Posterior cingulate gyrus (tissue), 11 donors: ENCODE measurements at places on chromosomes 4 and X.

- peak; percentile 27 for DNase-seq
Measured at GRCh38 chr4:158253350-158253980, 43.2 kb downstream of the TMEM144 start.

DNA sequence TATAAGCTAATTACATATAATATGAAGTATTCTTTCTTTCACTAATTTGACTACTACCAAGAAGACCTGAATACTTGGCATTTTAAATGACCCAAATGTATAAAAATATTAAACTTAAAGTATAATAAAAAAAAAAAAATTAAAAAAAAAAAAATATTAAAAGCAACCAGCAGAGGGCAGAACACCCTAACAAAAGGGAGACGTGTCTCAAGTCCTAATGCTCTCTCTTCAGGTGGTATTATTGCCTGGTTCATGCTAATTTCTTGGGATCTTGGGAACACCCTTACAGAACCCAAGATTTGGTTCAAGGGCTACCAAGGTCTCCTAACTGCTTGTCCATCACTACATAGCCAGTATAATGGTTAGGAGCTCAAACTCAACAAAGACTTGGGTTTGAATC, 754.8 kb downstream of the RAB28 start:
- no peak for DNase-seq

GRCh38 chrX:86805241-86805640, 657.0 kb downstream of the DACH2 start:
- DNase-seq = no peak

GRCh38 chrX:71627588-71628404, 9.5 kb upstream of the CXCR3 start:
- DNase-seq = no peak

- no peak for DNase-seq
Measured at GRCh38 chr4:91127192-91127591, 1000.0 kb downstream of the CCSER1 start.

DNA sequence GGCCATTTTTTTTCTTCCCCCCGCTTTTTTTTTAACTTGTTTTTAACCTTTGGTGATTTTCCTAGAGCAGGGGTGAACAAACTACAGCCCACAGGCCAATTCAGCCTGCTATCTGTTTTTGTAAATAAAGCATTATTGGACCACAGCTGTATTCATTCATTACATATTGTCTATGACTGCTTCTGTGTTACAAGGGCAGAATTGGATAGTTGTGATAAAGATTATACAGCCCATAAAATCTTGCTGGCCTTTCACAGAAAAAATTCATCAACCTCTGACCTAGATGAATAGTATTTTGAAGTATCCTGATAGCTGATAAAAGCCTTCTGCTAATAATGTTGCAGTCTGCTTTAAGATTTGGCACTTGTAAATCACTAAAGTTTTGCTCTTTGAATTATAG, 63.4 kb downstream of the SMAD1 start:
- no peak for DNase-seq

DNA sequence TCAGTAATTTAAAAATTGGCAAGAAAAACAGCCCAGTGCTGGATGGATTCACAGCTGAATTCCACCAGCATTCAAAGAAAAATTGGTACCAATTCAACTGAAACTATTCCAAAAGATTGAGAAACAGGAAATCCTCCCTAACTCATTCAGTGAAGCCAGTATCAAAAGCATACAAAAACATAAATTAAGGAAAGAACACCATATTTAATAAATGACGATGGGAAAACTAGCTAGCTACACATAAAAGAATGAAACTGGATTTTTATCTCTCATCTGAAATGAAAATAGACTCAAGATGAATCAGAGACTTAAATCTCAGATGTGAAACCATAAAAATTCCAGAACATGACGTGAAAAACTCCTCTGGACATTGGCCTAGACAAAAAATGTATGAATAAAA, 516.8 kb upstream of the SPANXN1 start:
- no peak for DNase-seq

- DNase-seq = no peak
Measured at GRCh38 chr4:14364953-14365536, 637.2 kb upstream of the CPEB2 start.

DNA sequence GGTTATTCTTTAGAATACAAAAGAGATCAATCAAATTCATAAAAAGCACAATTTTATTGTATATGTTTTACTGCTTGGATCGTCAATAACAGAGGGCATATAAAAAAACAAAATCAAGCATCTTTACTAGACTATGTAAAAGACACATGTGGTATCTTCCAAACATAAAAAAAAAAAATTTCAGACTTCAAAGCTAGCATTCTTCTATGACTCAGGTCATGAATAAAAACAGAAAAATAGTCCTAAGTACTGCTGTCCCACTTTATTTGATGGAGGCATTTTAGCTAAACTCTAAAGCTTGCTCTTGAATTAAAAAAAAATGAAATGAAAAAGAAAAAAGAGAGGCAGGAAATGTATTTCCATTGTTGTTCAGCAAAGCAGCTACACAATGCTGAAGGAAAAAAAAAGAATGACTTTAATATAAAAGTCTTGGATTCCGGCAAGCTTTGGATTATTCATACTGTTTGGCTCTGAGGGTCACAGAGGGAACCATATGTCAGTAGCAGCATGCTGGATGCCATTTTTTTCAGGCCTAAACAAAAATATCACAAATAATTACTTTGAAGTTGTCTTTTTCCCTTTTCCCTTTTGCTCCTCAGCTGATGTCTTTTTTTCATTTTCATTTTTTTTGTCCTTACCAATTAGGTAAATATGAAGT, 249.1 kb upstream of the DIAPH2 start:
- no peak for DNase-seq

DNA sequence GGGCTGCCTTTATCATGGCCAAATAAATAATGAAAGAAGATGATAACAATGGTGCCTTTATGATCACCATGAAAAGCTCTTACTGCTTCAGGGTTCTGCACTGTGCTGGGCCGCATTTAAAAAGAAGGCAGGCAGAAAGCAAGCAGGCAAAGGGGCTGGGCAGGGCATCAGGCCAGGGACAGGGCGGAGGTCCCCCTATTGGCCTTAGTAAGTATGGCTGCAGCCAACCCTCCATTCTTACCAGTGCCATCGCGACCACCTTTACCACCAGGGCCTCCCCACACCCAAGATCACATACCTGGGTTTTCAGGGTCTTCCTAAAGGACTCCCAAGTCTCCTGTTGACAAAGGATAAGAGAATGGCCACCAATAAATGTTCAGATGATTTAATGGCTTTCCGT, 38.9 kb downstream of the CNGA2 start:
- no peak for DNase-seq

- no peak for DNase-seq
Measured at GRCh38 chr4:17376205-17376604, 135.7 kb downstream of the QDPR start.

DNA sequence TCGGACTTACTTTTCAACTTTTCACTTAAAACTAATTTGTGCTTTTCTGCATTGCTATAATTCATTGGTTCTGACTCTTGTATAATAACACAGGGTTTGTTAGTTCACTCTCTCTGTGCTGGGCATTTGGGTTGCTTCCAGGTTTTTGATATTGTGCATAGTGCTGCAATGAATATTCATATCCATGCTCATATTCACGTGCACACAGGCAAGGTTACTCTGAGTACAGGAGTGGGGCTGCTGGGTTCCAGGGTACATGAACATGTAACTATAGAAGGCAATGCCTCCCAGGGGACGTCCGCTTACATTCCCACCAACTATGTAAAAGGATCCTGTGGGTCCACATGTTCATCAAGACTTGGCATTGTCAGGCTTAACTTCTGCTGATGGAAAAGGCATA, 117.2 kb downstream of the ADGRA3 start:
- DNase-seq = no peak

GRCh38 chr4:43456383-43456782, 563.9 kb downstream of the GRXCR1 start:
- DNase-seq = no peak

- no peak for DNase-seq
Measured at GRCh38 chr4:77113069-77113468, 37.3 kb upstream of the CCNI start.

GRCh38 chrX:131287560-131288179, 1.4 kb downstream of the IGSF1 start:
- DNase-seq = no peak

- no peak for DNase-seq
Measured at GRCh38 chr4:68592673-68593072, 16.6 kb upstream of the UGT2B17 start.

DNA sequence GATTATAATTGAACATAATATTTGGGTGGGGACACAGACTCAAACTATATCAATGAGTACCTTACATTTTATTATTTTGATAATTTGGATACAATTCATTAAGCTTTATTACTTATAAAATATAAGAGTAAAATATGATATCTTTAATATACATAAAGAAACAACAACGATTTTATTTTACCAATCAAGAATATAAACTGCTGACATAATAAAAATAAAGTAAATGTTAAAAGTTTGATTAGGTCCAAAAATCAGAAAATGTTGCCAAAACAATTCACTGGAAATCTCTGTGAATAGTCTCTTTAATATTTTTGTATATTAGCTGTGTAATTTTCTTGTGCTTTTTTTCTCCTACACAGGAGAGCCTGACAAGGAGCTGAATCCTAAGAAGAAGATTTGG, 21.4 kb downstream of the GIMD1 start:
- no peak for DNase-seq

GRCh38 chr4:85370400-85371032, 104.4 kb upstream of the ARHGAP24 start:
- DNase-seq = no peak

GRCh38 chr4:182286035-182286434, 42.8 kb downstream of the TENM3 start:
- DNase-seq = no peak

GRCh38 chr4:75939890-75940691, 722 bp downstream of the NAAA start:
- DNase-seq = peak; percentile 49

GRCh38 chr4:82705928-82706300, 92.7 kb downstream of the SCD5 start:
- DNase-seq = no peak

DNA sequence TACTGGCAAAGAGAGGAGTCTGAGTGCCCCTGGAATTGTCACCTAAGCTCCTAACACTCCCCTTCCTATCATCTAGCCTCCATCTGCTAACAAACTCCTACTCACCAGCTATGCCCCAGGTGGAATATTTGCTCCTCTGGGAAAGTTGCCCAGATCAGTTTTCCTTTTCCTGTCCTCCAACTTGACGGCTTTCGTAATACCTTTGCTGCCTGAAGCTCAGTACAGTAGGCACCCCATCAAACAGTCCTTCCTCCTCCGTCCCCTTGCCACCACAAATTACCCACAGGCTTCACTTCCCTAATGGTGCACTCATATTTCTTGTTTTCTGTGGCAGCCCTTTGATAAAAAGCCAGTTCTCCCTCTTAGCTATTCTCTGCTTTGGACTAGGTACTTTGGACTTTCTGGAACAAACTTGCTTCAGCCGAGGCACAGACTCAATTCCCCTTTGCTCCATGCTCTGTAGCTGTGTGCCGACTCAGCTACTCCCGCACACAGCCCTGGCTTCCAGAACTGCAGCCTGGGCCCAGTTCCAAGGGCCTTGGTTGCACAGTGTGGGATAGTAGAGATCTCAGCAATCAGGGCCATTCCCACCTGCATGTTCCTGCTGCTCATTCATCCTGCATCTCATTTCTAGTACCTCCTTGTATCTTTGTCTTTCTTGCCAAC, 605.1 kb downstream of the BCOR start:
- DNase-seq = no peak

DNA sequence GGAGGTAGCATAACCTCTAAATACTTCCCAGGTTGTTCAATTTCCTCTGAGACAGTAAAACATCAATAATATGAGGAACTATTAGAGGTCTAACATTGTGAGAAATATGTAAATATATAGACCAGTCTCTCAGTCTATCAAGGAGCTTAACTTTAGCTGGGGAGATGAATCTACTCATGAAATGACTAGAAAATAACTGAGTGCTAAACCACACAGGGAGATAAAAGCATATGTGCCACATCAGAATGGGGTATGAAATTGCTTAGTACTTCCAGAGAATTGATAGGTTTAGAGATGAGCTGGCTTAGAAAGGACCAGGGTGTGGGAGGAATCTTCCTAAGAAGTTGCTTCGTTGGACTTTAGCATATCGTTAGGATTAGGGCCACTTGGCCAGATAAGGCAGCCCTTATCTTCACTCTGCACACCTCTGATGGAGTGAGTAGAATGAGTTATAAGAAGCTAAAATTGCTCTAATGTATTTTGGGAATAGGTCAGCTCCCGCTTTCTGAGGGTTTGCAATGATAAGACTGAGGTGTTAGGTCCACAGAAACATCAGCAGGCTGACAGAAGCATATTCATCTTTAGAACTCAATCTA, 299.2 kb downstream of the UNC5C start:
- no peak for DNase-seq

GRCh38 chr4:20493761-20494353, 206.4 kb upstream of the PACRGL start:
- no peak for DNase-seq
